ENCODE measurements at places on chromosomes 2 and 18. TPM values are rescaled to one million over a fixed set of nuclear protein-coding genes. Genes with fewer than 3 reads are reported as not detected.

The KCNG3 gene
- polyA plus RNA-seq, result not detected

The SIGLEC15 gene
- polyA plus RNA-seq, result 0.09 TPM

The PDCD1 gene
- not detected for polyA plus RNA-seq

DNA sequence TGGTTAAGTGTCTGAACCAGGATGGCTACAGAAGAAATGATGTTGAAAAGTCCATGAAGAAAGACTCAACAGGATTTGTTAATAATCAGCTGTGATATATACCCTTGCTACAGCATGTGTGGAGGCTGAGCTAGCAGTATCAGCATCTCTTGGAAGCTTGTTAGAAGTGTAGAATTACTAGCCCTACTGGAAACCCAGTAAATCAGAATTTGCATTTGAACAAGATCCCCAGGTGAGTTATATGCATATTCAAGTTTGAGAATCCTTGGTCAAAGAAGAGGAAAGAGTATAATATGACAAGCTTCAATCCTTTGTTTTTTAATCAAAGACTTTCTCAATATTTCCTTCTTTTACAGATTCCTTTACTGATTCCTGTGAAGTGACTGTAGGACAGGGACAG is 109.0 kb upstream of the KCNJ3 start:
- no peaks in the 10 kb centered on the region for H3K4me1 ChIP-seq
- H3K27me3 ChIP-seq, result no peaks in the 10 kb centered on the region
- H3K4me3 ChIP-seq, result no peak overlapping the region
- H3K27ac ChIP-seq, result no peak overlapping the region

DNA sequence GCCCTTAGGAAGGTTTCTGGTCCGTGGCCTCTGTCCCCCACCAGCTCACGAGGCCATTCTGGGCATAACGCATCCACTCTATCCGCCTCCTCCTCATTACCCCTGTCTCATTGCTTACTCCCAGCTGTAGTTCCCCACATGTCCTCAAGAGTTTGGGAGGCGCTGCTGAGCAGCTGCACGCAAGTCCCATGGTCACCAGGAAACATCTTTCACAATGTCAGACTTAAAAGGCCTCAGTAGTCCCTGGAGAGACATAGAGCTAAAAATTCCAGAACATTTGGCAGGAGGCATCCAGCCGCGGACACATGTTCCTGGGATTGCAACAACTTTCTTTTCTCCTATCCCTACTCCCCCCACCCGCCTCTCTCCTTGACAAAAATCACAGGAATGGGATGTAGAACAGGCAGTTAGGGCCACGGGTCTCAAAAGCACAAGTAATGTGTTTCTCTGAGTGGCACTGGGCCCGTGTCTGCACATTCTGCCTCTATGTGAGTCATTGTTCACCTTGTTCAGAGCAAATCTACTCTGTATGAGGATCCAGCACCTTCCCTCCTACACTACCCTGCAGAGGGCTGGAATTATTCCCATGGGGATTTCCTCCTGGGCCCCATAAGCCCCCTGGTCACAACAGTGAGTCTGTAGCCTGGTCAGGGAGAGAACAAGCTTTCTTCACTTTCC is 8.1 kb downstream of the LBH start:
- peaks cover 4% of the 10 kb centered on the region for H3K27me3 ChIP-seq
- peaks cover 26% of the 10 kb centered on the region for H3K36me3 ChIP-seq
- DNase-seq, result peak; percentile 66

DNA sequence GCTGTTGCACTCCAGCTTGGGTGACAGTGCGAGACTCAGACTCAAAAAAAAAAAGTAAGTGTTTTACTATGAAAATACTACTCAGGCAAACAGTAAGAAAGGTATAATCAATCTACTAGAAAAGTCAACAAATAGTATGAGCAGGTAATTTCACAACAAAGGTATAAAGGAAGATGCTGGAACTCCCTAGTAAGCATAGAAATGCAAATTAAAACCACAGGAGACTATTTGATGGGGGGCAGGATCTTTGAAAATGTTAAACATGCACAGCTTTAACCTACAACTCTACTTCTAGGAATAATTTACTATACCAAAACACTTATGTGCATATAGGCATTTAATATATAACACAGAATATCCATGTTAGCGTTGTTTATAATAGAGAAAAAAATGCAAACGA is 24.3 kb upstream of the TNFAIP6 start:
- DNase-seq, result no peak
- peaks cover 2% of the 10 kb centered on the region for H3K27me3 ChIP-seq
- no peak overlapping the region for H3K4me3 ChIP-seq
- H3K36me3 ChIP-seq, result no peaks in the 10 kb centered on the region
- H3K27ac ChIP-seq, result no peak overlapping the region
- no peaks in the 10 kb centered on the region for H3K4me1 ChIP-seq

GRCh38 chr2:186848873-186849578 is at the start of gene ZSWIM2:
TSS of gene ZSWIM2 (minus strand) at chr2:186849170. CDS start at chr2:186849130, 40 bp downstream.
- DNase-seq, result peak; percentile 3
- no peak within 1 kb of the TSS for H3K27ac ChIP-seq
- H3K36me3 ChIP-seq, result no peaks in the 10 kb centered on the region
- H3K27me3 ChIP-seq, result peaks cover 9% of the 10 kb centered on the region

- H3K36me3 ChIP-seq, result no peaks in the 10 kb centered on the region
- no peaks in the 10 kb centered on the region for H3K27me3 ChIP-seq
- no peak for DNase-seq
- no peaks in the 10 kb centered on the region for H3K4me1 ChIP-seq
- H3K4me3 ChIP-seq, result no peak overlapping the region
Measured at GRCh38 chr2:167701651-167702050, 545.7 kb downstream of the STK39 start.

GRCh38 chr2:101827246-101827645 is 129.7 kb downstream of the MAP4K4 start:
- peaks cover 15% of the 10 kb centered on the region for H3K36me3 ChIP-seq
- H3K27ac ChIP-seq, result no peak overlapping the region
- H3K4me1 ChIP-seq, result peaks cover 67% of the 10 kb centered on the region
- DNase-seq, result no peak
- peak overlapping the region; percentile 17 for H3K4me3 ChIP-seq
- H3K27me3 ChIP-seq, result no peaks in the 10 kb centered on the region

GRCh38 chr2:217195658-217196446 is 336.0 kb upstream of the TNP1 start:
- no peaks in the 10 kb centered on the region for H3K36me3 ChIP-seq
- DNase-seq, result no peak
- H3K27me3 ChIP-seq, result peaks cover 4% of the 10 kb centered on the region

- H3K27me3 ChIP-seq, result peaks cover 8% of the 10 kb centered on the region
- H3K4me1 ChIP-seq, result peaks cover 33% of the 10 kb centered on the region
- no peak overlapping the region for H3K27ac ChIP-seq
- no peak for DNase-seq
Measured at GRCh38 chr2:239608260-239608659, 207.4 kb upstream of the HDAC4 start.

- H3K4me1 ChIP-seq, result no peaks in the 10 kb centered on the region
- no peak for DNase-seq
- no peak overlapping the region for H3K27ac ChIP-seq
- no peak overlapping the region for H3K4me3 ChIP-seq
Measured at GRCh38 chr18:45417392-45417791, 197.9 kb upstream of the SLC14A2 start.

DNA sequence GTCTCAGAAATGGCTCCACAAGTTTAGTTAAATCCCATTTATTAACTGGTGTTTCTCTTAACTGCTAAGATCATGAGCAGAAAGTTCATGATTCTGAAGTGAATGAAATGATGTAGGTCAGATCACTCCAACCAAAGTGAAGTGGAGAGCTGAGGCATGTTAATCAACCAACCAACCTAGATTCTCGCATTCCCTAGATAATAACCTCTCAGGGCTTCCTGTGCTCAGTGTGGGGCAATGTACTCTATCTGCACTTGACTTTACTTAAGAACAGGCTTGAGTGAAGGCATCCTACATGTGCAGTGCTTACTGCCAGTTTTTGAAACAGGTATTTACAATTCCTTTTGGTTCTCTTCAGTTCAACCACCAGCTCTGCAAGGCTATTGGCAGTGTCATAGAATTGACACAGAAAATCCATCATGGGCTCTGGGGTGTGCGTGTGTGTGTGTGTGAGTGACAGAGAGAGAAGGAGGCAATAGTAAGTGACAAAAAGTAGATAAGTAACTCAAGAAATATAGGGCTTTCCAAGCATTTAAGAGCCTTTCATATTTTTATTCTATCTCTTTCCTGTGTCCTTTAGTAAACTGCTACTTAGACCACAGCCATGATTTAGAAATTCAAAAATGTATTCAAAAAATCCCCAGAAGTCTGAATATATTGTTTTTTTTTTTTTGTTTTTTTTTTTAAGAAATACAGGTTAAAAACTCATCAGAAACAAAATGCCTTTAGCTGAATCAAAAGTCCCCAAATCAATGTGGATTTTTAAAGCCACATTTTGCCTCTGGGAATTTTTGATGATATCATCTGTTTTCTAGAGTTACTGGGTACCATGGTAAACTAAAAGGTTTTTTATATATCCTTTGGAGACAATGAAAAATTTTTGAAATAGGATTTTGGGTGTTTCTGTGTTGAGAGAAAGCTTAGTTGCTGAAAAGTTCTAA is 28.6 kb downstream of the DOCK10 start:
- peak overlapping the region; percentile 62 for H3K27ac ChIP-seq
- DNase-seq, result no peak
- H3K4me1 ChIP-seq, result peaks cover 90% of the 10 kb centered on the region
- no peak overlapping the region for H3K4me3 ChIP-seq
- no peaks in the 10 kb centered on the region for H3K27me3 ChIP-seq
- no peaks in the 10 kb centered on the region for H3K36me3 ChIP-seq

- H3K27ac ChIP-seq, result no peak overlapping the region
- H3K4me1 ChIP-seq, result no peaks in the 10 kb centered on the region
- H3K4me3 ChIP-seq, result no peak overlapping the region
- no peak for DNase-seq
- H3K27me3 ChIP-seq, result no peaks in the 10 kb centered on the region
Measured at GRCh38 chr18:70047931-70048603, 100.4 kb upstream of the CD226 start.

GRCh38 chr2:236874866-236875481 is 210.7 kb upstream of the COPS8 start:
- peaks cover 9% of the 10 kb centered on the region for H3K4me1 ChIP-seq
- peaks cover 2% of the 10 kb centered on the region for H3K27me3 ChIP-seq
- no peak overlapping the region for H3K4me3 ChIP-seq
- no peaks in the 10 kb centered on the region for H3K36me3 ChIP-seq
- no peak overlapping the region for H3K27ac ChIP-seq
- no peak for DNase-seq

DNA sequence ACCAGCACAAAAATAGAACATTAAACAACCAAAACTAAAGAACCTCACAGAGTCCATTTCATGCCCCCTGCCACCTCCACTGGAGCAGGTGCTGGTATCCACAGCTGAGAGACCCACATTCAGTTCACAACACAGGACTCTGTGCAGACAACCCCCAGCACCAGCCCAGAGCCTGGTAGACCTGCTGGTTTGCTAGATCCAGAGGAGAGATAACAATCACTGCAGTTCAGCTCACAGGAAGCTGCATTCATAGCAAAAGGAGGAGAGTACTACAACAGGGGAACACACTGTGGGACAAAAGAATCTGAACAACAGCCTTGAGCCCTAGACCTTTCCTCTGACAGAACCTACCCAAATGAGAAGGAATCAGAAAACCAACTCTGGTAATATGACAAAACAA is 326.7 kb downstream of the METTL4 start:
- no peak overlapping the region for H3K27ac ChIP-seq
- H3K27me3 ChIP-seq, result peaks cover 6% of the 10 kb centered on the region
- no peaks in the 10 kb centered on the region for H3K4me1 ChIP-seq
- no peaks in the 10 kb centered on the region for H3K36me3 ChIP-seq
- H3K4me3 ChIP-seq, result no peak overlapping the region
